Central memory CD4-positive, alpha-beta T cell (primary cell): ENCODE measurements at places on chromosomes 1 and 21.

GRCh38 chr1:83763361-83764095 lies 235.4 kb downstream of the TTLL7 start:
- DNase-seq = no peak

- DNase-seq = no peak
These were observed 51.4 kb downstream of the EVA1C start for GRCh38 chr21:32463889-32464300.

DNA sequence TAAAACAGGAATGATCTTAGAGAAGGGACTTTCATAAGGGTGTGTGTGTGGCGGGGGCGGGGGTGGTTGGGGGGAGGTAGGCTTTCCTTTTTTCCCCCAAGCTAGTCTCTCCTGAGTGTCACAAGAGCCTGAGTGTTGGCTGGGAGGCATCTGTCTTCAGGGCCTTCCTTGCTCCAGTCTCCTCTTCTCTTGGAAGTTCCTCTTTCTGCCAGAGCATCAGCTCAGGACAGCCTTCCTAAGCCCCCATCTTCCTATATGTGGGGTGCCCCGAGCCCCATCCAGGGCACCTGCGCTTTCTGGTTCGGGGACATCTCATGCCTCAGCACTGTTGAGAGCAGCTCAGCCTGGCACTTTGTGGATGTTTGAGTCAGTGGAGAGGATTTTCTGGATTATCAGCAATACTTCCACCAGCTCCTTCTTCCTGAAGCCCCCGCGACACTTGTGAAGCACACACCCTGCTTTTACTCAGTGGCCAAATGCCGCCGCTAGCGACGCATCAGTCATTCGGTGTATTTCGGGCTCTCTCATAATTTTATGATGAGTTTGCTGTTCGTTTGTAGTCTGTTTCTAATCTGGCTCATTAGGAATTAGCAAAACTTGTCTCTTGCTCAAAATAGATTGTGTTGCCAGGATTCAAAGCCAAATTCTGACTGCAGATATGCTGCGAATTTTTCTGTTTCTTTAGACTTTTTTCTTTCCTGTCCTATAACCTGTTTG lies 61.7 kb downstream of the GALNT2 start:
- no peak for DNase-seq

GRCh38 chr1:29128739-29129138 lies 5.0 kb upstream of the TMEM200B start:
- no peak for DNase-seq

DNA sequence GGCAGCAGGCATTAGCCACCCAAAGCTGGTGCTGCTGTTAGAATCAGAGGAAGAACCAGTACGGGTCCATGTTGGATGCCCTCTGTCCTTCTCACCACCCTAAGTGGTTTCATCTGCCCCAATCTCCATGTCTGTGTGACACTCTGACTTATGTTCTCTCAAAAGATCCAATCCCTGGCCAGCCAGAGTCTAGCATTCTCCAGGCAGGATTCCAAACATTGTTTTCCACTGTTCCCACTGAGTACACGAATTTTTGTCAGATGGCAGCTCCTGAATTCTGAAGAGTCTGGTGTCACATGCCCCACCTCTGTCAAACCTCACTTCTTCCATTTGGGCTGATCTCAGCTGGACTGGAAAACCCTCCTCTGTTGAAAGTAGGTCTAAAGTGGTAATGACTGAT lies 166.0 kb downstream of the DISC1 start:
- no peak for DNase-seq

- no peak for DNase-seq
These were observed 179.7 kb downstream of the CHRM3 start for GRCh38 chr1:239566074-239566473.

DNA sequence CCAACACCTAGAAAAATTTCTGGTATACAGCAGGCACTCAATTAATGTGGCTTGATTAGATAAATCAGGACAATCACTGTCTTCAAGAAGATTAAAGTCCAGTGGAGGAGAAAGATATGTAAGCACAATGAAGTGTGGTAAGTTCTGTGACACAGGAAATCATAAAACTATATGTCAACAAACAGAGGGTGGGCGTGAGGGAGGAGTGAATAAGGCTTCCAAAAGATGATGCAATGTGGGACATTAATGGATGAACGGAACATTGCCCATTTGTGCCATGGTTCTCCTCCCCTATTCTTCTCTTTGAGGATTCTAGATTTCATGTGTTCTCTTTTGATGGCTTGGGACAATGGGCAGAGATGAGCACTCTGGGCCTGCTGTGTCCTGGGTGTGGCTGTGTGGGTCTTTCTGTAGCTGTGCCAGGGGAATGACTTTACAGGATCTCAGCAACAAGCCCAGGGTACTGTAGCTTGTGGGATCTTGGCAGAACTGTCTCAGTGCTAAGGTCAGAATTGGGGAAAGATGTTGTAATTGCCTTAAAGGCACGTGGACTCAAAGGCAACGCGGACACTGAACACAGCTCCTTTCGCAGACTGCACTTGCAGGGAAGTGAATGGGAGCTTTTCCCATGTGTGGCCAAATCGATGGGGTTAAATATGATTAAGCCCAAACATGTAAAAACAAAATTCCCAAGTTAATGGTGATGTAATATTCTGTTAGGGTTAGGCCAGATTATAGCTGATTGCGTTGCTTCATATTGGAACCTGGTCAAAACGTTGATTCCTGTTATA lies 366.9 kb downstream of the TGFB2 start:
- DNase-seq = no peak
